ENCODE measurements at places on chromosomes 2 and 18. TPM values are rescaled to one million over a fixed set of nuclear protein-coding genes. Genes with fewer than 3 reads are reported as not detected.

Gene TTC32
- total RNA-seq, result 18.1 TPM

GRCh38 chr2:182318466-182319220, 108.2 kb downstream of the PDE1A start:
- no peak for DNase-seq

Gene G6PC2
- total RNA-seq, result not detected

DNA sequence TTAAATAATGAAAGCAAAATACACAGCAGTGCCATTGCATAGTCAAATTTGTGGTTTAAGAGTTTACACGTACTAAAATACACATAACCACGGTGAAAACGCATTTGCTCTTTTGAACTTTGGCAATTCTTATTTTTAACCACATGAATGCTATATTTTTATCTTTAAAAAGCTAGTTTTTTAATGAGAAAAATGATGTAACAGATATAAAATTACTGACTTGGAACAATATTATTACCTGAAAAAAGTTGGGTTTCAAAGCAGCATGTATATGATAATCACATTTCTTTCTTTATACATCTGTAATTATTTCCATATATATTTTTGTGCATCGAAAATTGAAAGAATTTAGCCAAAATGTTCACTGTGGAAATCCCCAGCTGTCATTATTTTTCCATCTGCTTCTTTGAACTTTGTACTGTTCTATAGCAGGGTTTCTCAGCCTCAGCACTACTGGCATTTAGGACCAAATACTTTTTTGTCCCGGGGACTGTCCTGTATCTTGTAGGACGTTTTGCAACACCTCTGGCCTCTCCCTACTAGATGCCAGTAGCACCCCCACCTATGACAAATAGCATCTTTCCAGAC, 75.9 kb upstream of the CAB39 start:
- DNase-seq, result no peak

- DNase-seq, result no peak
Measured at GRCh38 chr2:236545814-236546480, 23.7 kb upstream of the ACKR3 start.

DNA sequence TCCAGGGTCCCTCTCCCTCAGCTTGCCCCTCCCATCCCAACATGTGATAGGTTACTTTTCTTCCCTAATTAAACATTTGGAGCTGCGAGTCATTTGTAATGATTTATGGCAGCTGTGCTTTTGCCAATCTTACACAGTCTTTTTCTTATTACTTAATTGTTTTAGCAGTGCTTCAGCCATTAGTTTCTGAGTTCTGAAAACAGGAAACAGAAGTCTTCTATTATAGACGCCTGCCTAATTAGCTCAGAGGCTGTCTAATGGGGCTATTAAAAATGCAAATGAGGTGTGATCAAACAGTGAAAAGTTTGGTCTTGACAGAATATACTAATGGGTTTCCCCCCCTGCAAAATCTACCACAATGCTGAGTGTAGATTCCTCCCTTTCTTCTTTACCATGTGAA, 388.3 kb upstream of the CELF4 start:
- DNase-seq, result no peak

Gene VWA3B
- total RNA-seq, result not detected

DNA sequence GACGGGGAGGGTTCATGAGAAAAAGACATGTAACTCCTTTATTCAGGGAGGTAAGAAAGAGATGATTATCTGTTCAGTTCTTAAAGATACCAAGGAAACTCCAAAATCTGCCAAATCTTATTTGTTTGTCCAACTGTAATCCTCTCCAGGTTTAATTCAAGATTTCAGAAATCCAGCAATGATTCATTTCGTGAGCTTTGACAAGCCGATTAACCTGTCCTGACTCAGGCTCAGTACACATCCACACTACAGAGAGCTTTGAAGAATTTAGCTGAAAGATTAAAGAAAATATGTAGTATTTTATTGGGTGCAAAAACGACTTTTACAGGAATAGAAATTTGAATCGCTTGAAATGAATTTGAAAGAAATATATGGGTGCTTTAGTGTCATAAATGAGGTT, 1.1 kb downstream of the SPAG16 start:
- no peak for DNase-seq

DNA sequence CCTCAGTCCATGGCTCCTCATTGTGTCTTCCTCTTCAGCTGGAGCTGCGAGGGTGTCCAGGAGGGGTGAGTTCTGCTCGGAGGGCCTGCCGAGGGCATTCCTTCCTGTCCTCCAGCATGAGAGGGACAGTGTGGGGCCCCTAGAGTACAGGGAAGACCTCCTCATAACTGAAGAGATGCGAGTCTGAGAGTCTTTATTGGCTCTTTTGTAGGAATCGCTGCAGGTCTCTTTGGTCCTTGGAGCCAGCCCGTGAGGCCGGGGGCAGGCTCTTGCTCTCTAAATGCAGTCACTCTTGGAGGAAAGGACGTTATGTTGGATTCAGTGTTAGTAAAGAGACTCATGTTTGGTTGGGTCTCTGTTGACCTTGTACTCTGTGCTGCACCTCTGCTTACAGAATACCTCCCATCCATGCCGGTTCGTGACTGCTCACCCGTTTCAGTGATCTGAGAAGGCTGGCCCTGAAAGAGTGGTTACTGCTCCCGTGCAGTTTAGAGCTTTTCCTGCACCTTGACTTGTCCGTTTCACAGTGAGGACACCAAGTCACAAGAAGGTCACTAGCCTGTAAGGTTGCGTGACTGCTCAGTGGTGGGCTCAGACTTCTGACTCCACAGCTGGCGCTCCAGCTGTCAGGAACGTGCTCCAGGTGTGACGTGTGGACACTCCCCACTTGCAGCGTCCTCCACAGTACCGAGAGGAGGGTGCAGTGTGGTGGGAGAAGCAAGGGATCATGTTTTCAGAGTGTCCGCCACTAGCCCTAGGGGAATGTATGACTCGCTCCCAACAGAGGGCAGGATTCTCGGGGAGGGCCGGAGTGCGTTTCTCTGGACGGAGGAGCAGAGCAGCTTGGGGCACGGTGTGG, 7.8 kb downstream of the ATG4B start:
- no peak for DNase-seq

Gene UGT1A5
- not detected for total RNA-seq

DNA sequence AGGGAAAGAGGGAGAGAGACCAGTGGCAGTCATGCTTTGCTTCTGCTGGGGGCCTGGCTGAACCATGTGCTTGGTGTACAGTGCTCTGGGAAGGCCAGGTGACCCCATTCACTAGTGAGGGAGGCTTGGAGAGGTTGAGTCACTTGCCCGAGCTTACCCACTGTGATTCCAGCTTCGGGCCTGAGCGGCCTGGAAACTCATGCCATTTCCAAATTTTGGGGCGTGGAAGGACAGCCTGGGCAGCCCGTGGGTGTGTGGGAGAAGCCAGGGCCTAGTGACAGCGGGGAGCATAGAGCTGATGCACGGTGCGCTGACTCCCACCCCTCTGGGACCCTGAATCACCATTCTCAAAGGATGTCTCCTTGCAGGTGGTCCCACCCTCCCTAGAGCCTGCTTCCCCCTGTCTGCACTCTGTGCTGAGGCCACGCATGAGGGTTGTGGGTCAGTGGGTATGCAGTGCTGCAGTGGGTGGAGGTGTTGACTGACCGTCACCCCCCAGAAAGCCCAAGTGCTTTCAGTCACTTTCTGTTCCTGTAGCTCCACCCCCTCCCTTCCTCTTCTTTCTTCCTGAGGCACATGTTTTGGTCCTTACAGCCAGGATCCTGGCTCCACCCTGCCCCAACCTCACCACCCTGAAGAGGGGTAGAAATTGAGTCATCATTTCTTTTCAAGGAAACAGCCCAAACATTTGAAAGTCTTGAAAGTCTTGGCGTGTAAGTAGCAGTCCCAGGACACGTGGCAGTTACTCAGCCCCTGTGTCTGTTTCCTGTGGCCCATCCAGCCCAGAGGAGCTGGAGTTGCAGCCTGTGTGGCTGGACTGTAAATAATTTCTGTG, 69.3 kb upstream of the MCFD2 start:
- DNase-seq, result peak; percentile 58

- no peak for DNase-seq
Measured at GRCh38 chr18:46110406-46110805, 6.2 kb downstream of the HAUS1 start.

Gene KLHL29
- total RNA-seq, result 7.6 TPM

GRCh38 chr2:16632598-16632997, 33.0 kb downstream of the CYRIA start:
- DNase-seq, result no peak

DNA sequence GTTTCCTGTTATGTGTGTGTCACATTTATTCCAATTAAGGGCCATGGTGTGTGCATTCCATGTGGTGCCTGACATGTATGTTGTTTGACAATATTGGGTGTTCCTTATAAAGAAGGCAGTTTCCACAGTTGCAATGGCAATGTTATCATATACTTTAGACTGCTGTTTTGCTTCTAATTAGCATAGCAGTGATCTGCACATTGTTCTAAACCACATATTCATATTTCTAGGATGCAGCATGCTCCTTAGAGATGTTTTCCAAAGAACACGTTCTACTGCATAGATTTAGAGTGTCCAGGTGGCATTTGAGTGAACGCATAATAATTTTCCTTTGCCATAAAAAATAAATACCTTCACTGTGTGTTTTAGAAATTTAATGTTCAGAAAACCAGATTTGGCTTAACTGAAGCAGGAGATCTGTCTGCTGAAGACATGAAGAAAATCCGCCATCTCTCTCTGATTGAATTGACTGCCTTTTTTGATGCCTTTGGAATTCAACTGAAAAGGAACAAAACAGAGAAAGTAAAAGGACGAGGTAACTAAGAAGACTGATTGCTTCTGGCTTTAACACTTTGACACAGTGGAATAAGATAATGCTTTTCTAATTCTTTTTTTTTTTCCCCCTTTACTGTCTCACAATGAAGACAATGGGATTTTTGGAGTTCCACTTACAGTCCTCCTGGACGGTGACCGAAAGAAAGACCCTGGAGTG, 143.7 kb downstream of the ARHGAP28 start:
- no peak for DNase-seq

Gene RAPGEF4
- 15.4 TPM for total RNA-seq

Gene STEAP3
- 22.4 TPM for total RNA-seq

DNA sequence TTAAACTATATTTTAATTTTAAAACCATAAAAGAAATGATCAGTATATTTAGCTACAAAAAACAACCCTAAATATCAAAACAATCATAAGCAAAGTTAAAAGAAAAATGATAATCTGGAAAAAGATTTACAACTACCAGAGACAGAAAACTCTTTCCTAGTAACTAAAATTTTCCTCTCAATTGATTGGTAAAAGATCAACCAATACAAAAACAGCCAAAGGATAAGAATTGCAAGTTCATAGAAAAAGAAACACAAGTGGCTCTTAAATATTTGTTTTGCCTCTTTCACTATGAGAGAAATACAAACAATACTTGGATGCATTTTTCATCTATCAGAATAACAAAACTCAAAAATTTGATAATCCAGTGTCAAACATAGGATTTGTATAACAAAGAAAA, 101.8 kb upstream of the ZC3H15 start:
- DNase-seq, result no peak

Gene SPATA3
- not detected for total RNA-seq

DNA sequence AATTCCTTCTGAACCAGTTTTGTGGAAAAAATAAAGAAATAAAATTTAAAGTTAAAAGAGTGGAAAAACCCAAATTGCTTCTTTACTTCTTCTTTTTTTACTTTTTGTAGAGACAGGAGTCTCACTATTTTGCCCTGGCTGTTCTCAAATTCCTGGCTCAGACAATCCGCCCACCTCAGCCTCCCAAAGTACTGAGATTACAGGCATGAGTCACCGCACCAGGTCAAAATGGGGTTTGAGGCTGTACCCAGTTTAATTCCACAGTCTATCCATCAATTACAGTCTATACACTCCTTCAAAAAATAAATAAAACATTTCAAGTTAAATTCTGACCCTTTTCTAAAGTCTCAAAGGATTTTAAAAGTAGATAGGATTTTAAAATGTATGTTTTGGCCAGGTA, 120.3 kb downstream of the FAM161A start:
- no peak for DNase-seq

- no peak for DNase-seq
Measured at GRCh38 chr2:69616755-69617154, 26.8 kb downstream of the AAK1 start.

DNA sequence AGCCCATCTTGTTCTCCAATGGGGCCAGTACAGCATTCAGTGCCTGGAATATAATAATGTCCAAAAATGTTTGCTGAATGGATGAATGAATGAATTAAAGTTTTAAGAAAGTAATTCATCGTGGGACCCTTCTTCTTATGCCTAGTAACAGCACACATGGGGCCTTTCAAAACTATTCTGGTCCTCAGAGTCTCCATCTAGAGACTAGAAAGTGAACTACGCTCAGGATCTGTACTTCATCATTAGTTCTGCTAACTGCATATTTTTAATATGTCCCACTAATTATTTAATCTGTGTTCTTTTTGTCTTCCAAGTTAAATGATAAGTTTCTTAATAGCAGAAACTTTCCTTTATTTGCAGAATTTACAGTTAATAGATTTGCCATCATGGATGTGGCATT, 172.5 kb downstream of the SMAD2 start:
- DNase-seq, result no peak

DNA sequence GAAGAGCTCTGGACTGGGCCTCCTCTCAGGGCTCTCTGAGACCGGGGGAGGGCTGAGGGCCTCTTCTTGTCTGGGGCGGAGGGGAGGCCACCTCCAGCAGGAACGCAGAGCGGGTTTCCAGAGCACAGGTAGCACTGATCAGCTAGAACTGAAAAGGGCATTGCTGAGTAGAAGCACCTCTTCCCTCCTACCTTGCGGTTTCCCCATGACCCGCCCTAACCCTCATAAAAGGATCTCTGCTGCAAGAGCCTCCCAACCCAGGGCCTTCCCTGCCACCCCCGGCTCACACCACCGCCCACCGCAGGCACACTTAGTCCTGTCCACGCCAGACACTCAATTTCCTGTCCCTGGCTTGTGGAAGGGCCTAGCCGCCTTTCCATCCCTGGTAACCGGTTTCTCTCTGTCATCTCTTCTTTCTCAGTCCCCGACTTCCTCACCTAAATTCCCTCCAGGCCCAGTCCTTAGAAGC, 966 bp downstream of the ADCY3 start:
- DNase-seq, result no peak

DNA sequence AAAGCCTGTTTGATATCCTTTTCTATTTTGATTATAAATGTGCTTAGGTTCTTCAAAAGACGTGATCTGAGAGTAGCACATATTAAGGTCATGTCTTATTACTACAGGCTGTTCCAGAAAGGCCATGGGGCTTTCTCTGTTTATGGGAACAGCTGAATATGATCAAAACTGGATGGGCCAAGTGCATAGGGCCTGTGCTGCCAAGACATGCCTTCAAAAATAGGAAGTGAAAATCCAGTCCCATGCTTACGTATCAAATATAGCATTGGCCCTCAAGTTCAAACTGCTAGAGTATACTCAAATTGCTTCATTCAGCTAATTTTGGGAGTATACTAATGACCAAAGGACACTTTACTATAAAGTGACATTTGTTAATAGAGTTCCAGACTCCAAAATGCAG, 24.1 kb downstream of the SLC25A52 start:
- DNase-seq, result no peak

DNA sequence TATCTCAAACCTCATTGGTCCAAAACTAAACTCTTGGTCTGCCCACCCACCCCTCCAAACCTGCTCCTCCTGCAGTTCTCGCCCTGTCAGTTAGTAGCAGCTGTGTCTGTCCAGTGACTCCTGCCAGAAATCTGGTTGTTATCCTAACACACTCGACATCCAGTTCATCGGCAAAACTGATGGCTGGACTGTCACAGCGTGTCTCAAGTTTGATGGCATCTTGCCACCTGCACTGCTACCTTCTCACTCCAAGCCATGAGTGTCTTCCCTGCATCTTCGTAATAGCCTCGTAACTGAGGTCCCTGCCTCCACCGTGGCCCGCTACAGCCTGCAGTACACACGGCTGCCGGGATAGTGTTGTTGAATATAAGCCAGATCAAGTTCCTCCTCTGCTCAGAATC, 470.1 kb upstream of the RAB12 start:
- no peak for DNase-seq

Gene PLEK
- 16.9 TPM for total RNA-seq
